ENCODE measurements at places on chromosomes 13 and 19.
A peak's percentile ranks its signal among the peaks of the same experiment; 100 is the strongest.

DNA sequence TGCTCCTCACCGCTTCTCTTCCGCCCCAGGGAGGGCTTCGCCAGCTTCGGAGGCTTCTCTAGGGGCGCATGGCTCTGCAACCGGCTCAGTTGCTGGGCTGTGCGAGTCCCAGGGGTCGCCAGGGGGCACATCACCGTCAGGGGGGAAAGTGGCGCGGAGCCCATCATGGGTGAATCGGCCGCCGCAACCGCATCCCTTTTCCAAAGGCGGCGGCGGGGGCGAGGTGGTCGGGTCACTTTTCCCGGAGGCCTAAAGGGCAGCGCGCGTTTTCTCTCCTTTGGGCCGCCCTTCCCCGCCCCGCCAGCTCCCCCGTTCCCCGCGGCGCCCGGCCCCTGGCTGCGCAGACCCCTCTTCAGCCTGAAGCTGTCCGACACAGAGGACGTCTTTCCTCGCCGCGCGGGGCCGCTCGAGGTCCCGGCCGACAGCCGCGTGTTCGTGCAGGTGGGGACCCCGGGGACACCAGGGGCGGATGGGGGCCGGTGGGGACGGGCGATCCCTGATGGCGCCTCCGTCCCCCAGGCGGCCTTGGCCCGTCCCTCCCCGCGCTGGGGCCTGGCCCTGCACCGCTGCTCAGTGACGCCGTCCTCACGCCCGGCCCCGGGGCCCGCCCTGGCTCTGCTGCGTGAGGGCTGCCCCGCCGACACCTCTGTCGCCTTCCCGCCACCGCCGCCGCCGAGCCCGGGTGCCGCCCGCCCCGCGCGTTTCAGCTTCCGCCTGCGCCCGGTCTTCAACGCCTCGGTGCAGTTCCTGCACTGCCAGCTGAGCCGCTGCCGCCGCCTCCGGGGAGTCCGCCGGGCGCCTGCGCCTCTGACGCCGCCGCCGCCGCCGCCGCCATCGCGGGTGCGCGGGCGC lies 1.7 kb downstream of the TGFBR3L start:
- peak; percentile 73 for DNase-seq

- DNase-seq, result no peak
These were observed 563 bp upstream of the PDCD5 start for GRCh38 chr19:32580353-32580900.

GRCh38 chr13:108957369-108958012 lies 328.1 kb downstream of the MYO16 start:
- DNase-seq, result no peak

- DNase-seq, result no peak
These were observed 141.4 kb downstream of the KCNRG start for GRCh38 chr13:50156561-50157127.

DNA sequence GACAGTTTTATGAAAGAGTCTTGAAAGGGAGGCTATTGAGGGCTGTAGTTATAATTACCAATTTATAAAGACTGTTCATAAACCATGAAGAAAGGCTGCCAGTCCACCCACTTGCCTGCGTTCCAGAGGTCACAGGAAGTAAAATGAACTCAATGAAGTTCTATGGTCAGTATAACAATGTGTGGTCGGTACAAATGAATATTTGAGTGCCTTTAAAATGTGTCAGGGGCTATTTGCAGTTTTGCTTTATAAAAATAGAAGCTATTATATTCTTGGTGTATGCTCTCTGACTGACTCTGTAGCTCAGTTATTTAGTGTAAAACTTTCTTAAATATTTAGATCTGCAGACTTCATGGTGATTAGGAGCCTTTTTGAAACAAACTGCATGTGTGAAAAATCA lies 47.0 kb downstream of the ESD start:
- no peak for DNase-seq

DNA sequence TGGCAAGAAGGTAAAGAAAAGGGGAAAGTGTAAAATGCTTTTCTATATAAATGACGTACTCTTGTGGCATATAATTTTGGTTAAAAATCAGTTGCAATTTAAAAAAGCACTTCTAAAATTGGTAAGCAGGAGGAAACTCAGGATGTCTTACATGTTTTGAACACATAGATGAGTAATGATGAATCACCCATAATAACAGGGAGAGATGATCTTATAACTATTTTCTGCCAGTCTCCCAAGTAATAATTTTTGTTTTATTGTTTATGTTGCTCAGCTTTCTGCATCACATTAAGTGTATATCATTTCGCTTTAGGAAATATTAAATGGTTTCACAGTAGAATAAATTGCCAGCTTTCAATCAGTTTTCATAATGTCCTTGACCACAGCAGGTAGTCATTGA lies 1430.7 kb upstream of the PCDH20 start:
- DNase-seq, result no peak

GRCh38 chr13:82565201-82565600 lies 1317.1 kb downstream of the SLITRK1 start:
- DNase-seq, result no peak

DNA sequence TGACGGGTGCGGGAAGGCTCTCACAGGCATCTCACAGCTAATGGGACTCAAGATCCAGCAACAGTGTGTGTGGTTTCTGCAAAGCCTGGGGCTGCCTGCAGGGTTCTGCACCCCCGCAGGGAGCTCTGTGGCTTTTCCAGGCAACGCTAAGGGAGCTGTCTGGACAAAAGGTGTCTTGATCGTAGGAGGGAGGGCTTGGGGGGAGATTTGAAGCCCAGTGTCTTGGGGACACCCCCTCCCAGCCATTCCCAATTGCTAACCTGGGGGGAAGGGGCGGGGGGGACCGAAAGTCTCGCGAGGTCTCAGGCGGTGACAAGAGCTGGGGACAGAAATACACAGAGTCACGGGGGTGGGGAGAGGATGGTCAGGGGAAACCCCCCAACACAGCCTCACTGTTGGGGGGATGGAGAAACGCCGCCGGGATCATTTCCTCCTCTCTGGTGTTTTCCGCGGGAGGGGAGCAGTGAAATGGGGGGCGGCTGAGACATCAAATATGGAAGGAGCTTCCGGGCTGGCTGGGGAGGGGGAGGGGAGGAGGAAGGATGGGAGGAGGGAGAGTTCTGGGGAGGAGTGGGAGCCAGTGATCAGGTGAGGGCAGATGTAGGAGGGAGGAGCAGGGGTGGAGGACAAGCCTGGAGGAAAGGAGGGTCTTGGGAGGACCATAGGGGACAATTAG lies 13.3 kb downstream of the KCNC3 start:
- peak; percentile 76 for DNase-seq

GRCh38 chr13:70090036-70090723 lies 17.4 kb upstream of the ATXN8OS start:
- no peak for DNase-seq

DNA sequence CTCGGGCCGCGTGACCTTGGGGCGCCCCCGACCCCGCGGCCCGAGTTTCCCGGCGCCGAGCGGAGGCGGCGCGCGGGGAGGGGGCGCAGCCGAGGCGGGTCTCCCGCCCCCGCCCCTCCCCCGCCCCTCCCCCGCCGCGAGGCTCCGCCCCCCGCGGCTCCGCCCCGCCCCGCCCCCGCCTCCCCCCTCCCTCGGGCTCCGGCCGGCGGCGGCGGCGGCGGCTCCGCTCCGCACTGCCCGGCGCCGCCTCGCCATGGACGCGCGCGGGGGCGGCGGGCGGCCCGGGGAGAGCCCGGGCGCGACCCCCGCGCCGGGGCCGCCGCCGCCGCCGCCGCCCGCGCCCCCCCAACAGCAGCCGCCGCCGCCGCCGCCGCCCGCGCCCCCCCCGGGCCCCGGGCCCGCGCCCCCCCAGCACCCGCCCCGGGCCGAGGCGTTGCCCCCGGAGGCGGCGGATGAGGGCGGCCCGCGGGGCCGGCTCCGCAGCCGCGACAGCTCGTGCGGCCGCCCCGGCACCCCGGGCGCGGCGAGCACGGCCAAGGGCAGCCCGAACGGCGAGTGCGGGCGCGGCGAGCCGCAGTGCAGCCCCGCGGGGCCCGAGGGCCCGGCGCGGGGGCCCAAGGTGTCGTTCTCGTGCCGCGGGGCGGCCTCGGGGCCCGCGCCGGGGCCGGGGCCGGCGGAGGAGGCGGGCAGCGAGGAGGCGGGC lies at the start of gene HCN2:
TSS of gene HCN2 (plus strand) at position 189 of the 703 bp plus-strand sequence. CDS start at position 254, 65 bp downstream.
- DNase-seq, result no peak

DNA sequence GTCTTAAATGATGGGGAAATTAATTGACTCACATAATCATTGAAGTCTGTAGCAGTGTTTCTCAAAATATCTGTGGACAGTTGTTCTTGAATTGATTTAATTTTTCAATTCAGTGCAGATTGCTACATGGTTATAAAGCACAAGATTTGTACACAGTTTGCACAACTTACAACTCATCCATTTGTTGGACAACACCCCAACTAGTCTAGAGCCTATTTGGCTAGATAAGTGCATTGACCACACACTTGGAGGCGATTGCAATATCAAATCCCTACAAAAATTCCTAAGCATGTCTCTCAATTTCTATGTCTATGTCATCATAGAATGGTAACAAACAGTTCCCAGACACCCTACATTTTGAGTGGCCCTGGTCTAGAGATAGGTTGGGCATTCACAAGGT lies 48.0 kb upstream of the IPO5 start:
- no peak for DNase-seq

- DNase-seq, result peak; percentile 61
These were observed at the start of gene FUT1 for GRCh38 chr19:48752496-48753365. TSS of gene FUT1 (minus strand) at chr19:48752641. CDS start at chr19:48751281, 1,360 bp downstream.

- DNase-seq, result no peak
These were observed 34.8 kb downstream of the CYP2B6 start for GRCh38 chr19:41025871-41026270.

GRCh38 chr19:17725422-17726078 lies 6.3 kb downstream of the MAP1S start:
- peak; percentile 22 for DNase-seq

GRCh38 chr13:50126263-50126992 lies 111.2 kb downstream of the KCNRG start:
- DNase-seq, result peak; percentile 13

GRCh38 chr19:42254089-42254849 lies 659 bp downstream of the ERF start:
- peak; percentile 85 for DNase-seq

GRCh38 chr13:51840917-51841316 lies 4.1 kb downstream of the TMEM272 start:
- no peak for DNase-seq

DNA sequence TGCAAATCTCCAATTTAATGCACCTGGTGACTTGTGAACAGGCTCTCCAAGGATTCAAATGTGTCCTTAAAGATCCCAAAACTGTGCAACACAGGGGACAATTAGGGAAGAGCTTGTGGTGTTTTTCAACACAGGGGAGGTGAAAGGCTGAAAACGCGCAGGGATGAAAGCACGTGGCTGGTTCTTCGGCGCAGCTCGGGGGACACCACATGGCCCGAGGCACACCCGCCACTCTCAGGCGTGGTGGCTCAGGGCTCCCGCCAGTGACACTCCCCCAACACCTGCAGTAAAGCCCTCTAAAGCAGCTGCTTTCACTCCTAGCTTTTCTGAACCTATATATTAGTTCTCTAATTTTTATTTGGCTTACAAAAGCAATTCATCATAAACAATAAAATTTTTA lies 91.9 kb downstream of the SPACA7 start:
- DNase-seq, result no peak

GRCh38 chr13:23772717-23773116 lies 116.5 kb downstream of the MIPEP start:
- no peak for DNase-seq

DNA sequence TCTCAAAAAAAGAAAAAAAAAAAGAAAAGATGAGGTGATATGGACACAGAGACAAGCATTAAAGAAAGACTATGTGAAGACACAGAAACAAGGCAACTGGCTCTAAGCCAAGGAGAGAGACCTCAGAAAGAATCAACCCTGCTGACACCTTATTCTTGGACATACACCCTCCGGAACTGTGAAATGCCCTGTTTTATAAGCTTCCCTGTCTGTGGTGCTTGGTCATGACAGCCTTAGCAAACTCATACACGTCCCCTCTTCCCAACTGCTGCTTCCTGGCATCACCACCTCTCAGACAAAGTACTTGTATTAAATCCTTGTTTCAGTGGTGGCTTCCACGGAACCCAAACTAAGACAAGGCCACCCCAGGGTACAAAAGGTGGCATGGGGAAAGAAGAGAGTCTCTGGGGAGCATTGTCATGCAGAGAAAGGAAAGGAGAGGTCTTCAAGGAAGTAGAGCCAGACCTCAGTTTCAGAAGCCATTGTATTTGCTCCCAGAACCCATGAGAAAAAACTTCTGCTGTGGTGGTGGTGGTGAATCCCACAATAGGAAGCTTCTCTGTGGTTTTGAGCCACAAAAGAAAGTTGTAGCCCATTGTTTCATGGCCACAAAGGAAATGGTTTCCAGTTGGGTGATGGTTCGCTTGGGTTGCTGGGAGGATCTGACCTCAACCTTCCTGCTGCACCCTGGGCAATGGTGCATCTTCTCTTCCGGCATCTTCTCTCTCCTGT lies 16.3 kb upstream of the TSPAN16 start:
- peak; percentile 48 for DNase-seq

- no peak for DNase-seq
These were observed 100.4 kb downstream of the DCLK1 start for GRCh38 chr13:36030670-36031331.

GRCh38 chr13:42039457-42039945 lies 8.9 kb upstream of the DGKH start:
- peak; percentile 21 for DNase-seq

DNA sequence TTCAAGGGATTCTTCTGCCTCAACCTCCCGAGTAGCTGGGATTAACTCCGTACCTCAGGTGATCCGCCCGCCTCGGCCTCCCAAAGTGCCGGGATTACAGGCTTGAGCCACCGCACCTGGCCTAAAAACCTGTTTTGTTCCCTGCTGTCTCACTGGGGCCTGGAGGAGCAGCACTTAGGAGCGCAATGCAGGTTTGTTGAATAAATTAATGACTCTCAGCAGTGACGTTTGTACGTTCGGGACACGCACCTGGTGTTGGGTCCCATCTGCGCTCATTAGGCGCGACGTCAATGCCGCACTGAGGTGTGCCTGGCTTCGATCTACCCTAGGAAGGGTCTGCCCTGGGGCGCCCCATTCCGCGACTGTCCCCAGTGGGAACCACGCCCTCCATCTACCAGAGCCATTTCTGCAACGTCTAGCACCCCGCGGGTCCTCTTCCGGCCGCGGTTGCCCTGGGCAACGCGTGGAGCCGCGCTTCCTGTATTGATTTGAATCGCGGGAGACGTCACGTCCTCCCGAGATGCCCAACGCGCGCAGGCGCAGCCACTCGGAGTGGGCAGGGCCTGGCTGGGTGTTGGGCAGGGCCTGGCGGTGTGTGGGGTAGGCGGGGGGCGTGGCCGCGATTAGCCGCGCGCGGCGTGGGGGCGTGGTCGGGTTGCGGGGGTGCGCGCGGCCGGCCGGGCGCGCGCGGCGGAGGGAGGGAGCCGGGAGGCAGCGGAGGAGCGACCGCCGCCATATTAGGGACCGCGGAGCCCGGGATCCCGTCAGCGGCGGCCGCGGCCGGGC lies at the start of gene FZR1:
TSS of gene FZR1 (plus strand) at position 714 of the 786 bp plus-strand sequence. CDS start 16,679 bp downstream, outside the sequence.
- peak; percentile 99 for DNase-seq

DNA sequence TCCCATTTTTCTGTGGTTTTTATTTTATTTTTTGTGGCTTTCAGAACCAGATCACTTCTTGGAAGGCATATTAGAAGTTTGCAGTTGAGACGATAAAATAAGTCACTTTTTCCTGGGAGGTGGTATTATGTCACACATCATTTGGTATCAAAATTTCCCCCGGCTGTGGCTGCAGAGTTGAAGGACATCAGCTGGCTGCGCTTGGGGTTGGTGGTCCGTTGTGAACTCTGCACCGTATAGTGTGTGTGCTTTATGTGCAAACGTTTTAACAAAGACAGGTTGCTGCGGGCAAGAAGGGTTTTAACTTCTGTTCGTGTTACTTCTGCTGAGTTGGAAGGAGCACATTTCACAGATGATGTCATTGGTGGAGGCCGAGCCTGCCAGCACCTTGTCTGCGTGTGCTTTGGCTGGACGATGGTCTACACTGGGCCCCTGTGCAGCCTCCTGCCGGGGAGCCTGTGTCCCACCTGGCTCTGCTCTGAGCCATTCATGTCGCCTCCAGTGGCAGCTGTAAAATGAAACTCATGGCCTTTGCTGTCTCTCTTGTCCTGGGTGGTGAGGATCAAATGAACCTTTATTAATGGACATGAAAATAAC lies 9.6 kb downstream of the ATP11A start:
- no peak for DNase-seq

Data from activated CD8-positive, alpha-beta T cell treated with anti-CD3 and anti-CD28 coated beads for 36 hours (primary cell).